ENCODE measurements at places on chromosomes 5 and 9. TPM values are rescaled to one million over a fixed set of nuclear protein-coding genes. Genes with fewer than 3 reads are reported as not detected.

NUTM2G gene
- total RNA-seq: 1.6 TPM

LCNL1 gene
- not detected for total RNA-seq

CDH18 gene
- total RNA-seq: 0.66 TPM

ZNF300 gene
- total RNA-seq: 25.9 TPM

GABRA1 gene
- 0.16 TPM for total RNA-seq

NXNL2 gene
- total RNA-seq: 4.3 TPM

CDH6 gene
- 0.23 TPM for total RNA-seq

TMEM215 gene
- 1.2 TPM for total RNA-seq

SPATA31D4 gene
- total RNA-seq: not detected

ZNF879 gene
- total RNA-seq: 3.5 TPM

GNA14 gene
- 10.5 TPM for total RNA-seq

PCDHB2 gene
- total RNA-seq: 28.6 TPM

OR1K1 gene
- not detected for total RNA-seq

SHOC1 gene
- total RNA-seq: not detected

OR1J2 gene
- not detected for total RNA-seq

ECM2 gene
- total RNA-seq: not detected
